ENCODE measurements at places on chromosomes 13 and 19.

DNA sequence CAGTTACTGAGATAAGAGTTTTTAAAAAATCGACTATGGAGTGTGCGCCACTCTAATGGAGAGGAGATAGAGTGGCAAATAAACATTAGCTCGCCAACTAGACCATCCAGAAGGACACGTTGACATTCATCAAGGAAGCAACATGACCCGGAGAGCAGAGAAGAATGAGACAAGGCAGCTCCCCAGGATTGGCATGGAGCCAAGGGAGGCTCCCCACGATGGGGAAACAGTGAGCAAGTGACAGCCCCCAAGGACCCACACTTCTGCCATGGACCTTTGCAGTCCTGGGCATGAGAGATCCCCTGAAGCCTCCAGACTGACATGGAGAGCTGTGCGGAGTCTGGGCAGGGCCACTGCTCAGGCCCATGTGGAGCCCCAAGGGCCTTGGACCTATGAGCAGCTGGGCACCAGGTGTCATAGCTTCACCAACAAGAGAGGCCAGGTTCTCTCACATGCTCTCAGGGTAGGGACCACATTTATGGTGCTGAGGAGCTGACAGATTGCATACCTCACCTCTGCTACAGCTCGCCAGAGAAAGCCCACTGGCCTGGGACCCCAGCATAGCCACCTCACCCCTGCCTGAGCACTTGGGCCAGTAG is 6.7 kb downstream of the SIGLEC6 start:
- DNase-seq, result no peak

DNA sequence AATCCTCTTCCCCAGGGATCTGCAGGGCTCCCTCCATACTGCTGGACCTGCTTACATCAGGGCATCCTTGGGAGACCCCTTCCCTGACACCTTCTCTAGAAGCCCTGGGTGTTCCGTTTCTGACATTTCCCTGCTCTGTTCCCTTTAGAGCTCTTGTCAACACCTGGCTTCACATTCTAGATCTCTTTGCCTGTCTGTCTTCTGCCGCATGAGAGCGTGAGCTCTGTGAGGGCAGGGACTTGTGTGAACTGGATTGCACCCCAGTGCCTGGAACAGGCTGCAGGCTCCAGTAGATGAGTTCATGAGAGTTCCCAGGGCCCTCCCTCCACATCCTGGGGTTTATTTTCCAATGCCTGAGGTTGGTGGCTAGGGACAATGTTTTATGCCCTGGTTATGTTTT is 651 bp downstream of the CEACAM7 start:
- no peak for DNase-seq

- DNase-seq, result no peak
Observed at GRCh38 chr13:97015661-97016350, 21.5 kb upstream of the OXGR1 start.

- no peak for DNase-seq
Observed at GRCh38 chr19:6868351-6868750, 19.0 kb upstream of the ADGRE1 start.

- DNase-seq, result peak; percentile 87
Observed at GRCh38 chr13:23656637-23657371, 86.6 kb downstream of the TNFRSF19 start.

DNA sequence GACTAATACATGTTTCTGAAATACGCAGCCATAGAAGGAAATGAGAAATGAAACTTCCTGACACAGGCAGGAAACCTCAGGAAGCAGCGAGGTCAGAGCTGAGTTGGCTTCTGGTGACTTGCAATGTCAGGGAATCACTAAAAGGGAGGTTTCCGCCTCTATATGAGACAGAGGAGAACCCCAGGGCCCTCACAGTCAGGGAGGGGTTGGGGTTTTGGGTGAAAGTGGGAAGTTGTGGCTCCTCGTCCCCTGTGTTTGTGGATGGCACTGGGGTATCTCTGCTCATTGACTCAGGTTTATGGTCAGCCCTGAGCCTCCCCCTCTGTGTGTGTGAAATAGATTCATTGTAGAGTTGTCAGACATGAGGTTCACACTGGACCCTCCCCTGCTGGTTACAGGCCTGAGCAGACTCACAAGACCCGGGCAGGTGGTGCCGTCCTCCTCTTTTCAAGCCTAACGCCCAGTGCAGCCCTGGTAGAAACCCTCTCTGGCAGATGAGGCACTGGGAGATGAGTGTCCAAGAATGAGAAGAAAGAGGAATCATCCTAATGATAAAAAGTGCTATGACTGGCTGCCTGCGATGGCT is 5.5 kb upstream of the LILRA6 start:
- DNase-seq, result peak; percentile 33

- peak; percentile 69 for DNase-seq
Observed at GRCh38 chr19:51808333-51808986, 13.5 kb downstream of the FPR3 start.

GRCh38 chr13:113573065-113573464 is 11.5 kb upstream of the TFDP1 start:
- no peak for DNase-seq

DNA sequence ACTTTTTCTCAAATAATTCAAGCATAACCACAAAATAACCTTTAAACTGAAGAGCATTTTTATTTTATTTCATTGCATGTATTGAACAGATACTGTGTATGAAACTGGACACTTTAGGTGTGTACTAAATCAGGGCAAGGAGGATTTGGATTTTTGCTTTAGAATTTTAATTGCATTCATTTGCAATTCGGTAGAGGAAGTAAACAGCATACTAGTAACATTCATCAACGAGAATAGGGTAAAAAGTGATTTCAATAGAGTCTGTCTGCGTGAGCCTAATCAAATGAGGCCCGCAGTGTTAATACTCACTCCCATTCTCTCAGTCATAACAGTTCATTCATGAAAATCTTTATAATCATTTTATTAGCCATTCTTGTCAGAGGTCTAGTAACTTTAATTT is 200.2 kb downstream of the SPRY2 start:
- DNase-seq, result no peak

GRCh38 chr19:39474139-39474620 is 6.5 kb upstream of the TIMM50 start:
- peak; percentile 31 for DNase-seq

DNA sequence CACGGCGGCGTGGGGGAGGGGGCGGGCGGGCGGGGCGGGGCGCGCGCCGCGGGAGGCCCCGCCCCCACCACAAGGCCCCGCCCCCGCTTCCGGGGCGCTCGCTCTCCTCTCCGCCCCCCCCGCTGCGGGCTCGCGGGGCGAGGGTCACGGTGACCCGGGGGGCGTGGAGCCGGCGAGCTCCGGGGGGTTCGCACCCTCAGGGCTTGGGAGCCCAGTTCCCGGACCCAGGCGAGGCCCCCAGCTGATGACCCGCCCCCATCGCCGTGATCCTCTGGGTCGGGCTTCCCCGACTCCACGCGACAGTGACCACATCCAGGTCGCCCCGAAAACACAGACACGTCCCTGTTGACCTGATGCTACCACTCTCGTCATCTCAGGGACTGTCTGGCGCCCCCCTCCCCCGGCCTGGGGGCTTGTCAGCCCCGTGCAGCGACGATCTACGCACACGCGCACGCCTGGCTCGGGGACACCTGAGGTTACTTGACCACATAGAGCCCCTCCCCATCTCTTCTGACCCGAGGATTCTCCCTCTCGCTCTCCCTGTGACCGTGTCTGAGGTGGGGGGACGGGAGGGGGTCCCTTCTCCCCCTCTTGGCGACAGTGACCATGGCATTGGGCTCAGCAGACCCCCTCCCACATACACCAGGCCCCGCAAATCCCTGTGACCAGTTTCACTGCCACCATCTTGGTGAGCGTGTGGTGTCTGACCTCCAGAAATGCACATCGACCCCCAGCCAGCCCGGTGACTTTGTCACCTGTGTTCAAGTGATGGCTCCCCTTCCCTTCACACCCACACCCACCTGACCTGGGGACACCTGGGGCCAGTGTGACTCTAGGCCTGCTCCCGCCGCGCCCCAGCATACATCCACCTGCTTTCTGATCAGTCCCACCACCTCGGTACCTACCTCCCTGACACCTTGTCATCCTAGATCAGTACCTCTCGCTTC is 670 bp downstream of the MAP2K7 start:
- DNase-seq, result no peak

- no peak for DNase-seq
Observed at GRCh38 chr13:99630269-99630898, 129.1 kb downstream of the TM9SF2 start.

GRCh38 chr19:3058009-3058820 is 4.1 kb downstream of the TLE5 start:
- DNase-seq, result no peak

DNA sequence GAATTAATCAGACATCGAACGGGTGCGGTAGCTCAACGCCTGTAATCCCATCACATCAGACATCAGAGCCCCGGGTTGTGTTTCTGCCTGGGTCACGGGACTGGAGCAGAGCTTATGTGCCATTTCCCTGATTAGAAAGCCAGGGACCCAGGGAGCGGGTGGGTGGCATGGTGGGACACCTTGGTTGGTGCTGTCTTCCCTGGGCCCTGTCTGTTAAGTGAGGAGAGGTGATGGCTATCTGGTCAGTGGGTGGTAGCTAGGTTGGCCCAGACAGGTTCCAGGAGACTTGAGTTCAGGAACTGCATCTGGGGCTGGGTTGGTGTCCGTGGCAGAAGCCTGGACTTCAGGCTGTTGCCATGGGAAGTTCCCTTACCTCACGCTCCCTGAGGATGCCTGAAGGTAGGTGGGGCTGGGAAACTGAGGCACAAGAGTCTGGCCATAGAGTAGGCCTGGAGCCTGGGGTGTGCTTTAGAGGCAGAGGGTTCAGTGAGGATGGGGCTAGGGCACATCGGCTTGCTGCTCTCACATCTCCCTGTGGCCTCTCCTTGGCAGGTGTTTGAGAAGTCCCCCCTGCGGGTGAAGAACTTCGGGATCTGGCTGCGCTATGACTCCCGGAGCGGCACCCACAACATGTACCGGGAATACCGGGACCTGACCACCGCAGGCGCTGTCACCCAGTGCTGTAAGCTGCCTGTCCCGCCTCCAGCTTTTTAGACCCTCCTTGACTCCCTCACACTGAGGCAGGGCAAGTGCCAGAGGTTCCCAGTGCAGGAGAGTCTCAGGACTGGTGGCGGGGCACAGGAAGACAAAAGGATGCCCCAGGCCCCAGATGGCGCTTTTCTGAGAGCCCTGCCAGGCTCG is 2.1 kb downstream of the RPL18A start:
- no peak for DNase-seq

DNA sequence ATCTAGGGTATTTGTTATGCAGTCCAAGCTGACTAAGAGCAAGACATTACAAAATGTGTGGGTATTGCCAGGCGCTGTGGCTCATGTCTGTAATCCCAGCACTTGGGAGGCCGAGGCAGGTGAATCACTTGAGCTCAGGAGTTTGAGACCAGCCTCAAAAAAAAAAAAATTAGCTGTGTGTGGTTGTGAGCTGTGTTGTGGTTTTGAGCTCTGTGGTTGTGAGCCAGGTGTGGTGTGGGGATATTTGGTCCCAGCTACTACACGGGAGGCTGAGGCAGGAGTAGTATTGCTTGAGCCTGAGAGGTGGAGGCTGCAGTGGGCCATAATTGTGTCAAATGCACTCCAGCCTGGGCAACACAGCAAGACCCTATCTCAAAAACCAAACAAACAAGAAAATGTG is 5.6 kb upstream of the KEAP1 start:
- DNase-seq, result peak; percentile 56

DNA sequence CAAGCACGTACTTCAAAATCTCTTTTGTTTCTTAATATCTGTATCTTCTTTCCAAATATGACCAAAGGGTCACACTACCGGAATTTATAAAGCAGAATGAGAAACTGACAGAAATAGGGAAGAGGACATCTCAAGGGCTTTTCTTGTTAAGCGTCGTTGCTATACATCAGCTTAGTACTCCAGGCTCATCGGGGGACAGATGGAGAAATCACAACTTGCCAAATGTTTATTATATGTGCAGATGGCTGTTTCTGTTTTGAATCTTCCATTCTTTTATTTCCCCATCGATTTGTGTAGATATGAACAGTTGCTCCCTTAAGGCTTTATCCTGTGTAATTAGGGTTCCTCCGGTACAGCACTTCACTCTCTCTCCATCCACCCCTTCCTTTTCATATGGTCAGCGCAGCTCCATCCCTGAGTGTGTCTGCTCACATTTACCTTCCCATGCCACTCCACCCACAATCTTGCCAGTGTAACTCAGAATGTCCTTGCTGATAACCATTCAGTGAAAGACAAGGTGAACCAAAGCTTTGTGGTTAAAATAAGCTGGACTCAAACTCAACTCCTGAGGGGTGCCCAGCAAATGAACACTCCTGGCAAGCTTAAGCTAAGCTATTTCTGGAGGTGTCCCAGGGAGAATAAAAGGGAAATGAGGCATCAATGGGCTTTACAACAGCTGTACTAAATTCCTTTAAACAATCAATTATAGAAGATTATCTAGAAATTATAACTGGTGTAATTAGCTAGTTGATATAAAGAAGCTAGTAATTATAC is 51.3 kb downstream of the TBC1D4 start:
- no peak for DNase-seq

DNA sequence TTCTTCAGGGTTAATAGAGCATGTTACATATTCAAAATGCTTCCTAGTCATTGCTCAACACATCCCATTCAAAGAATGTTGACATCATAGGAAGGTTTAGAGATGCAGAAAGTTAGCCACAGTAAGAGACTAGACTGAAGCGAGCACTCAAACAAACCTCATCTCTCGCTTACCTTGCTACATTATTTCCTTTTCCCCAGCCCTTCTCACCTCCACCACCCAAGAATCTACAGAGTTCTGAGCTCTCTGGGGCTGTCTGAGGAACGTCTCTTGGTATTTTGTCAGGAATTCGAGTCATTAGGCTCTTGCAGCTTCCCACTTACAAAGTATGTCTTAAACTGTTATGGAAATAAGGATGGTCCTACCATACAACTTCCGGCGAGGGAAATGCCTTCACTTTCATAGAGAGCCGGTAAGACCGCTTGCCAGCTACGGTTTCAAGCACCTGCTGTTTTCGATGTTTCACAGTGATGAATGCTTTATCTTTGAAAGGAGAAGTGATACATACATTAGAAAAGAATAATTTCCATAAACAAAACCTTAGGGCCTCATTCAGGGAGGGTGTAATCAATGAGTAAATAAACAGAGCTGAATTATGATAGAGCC is 65.1 kb downstream of the FLT1 start:
- DNase-seq, result no peak

GRCh38 chr13:114318624-114319023 is 4.3 kb downstream of the CHAMP1 start:
- no peak for DNase-seq

- DNase-seq, result peak; percentile 63
Observed at GRCh38 chr19:19540064-19540714, 2.1 kb downstream of the CILP2 start.

GRCh38 chr13:31920727-31921100 is 110.9 kb upstream of the FRY start:
- DNase-seq, result no peak

- no peak for DNase-seq
Observed at GRCh38 chr13:21117104-21117809, 55.9 kb upstream of the LATS2 start.

DNA sequence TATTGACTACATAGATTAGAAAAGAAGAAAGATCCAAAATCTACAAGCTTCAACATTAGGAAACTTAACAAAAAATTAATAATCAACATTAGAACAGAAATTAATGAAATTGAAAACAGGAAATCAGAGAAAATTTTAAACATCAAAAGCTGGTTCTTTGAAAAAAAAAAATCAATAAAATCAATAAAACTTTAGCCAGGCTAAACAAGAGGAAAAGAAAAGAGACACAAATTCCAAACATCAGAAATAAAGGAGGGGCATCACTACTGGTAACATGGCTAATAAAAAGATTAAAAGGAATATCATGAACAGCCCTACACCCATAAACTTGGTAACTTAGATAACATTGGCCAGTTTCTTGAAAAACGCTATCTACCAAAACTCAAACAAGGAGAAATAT is 110.2 kb downstream of the ATP11A start:
- no peak for DNase-seq

Measured in fibroblast of mammary gland (primary cell).